Transverse colon (tissue), 4 donors: ENCODE measurements at places on chromosomes 6 and 20. TPM values are rescaled to one million over a fixed set of nuclear protein-coding genes. Genes with fewer than 3 reads are reported as not detected.

- DNase-seq, result no peak
Measured at GRCh38 chr20:14117768-14118167, 122.5 kb downstream of the MACROD2 start.

GRCh38 chr20:6827472-6827871 is 60.0 kb downstream of the BMP2 start:
- no peak for DNase-seq

GRCh38 chr6:162450358-162450757 is 277.2 kb downstream of the PRKN start:
- no peak for DNase-seq

Gene LAMA5
- total RNA-seq, result 54.6 TPM

Gene B3GALT4
- 49.0 TPM for total RNA-seq

DNA sequence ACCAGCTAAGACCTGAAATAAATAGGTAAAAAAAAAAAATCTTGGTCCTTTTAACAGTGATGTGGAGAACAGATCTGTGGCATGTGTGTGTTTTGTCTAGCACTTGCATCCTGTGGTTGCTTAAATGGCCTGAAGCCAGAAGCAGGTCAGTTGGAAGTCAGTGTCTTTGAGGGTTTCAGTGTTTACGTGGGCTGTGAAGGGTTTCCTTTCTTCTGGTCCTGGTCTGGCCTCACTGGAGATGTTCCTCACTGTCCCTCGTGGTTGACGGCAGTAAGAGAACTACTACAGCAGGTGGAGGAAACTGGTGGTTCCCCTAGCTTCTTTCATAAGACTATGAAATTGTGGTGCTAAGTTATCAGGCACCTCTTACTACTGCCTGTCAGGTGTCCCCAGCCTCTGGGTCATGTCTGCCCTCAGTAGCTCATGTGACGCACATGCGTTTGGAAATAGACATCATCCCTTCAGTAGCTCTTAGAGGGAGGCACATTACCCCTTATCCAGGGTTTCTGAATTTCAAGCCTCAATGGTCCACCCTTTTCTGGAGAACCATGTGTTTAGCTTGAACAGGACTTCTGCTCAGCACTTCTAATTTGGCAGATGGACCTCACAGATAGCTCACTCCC is 59.4 kb upstream of the SCP2D1 start:
- DNase-seq, result peak; percentile 22

DNA sequence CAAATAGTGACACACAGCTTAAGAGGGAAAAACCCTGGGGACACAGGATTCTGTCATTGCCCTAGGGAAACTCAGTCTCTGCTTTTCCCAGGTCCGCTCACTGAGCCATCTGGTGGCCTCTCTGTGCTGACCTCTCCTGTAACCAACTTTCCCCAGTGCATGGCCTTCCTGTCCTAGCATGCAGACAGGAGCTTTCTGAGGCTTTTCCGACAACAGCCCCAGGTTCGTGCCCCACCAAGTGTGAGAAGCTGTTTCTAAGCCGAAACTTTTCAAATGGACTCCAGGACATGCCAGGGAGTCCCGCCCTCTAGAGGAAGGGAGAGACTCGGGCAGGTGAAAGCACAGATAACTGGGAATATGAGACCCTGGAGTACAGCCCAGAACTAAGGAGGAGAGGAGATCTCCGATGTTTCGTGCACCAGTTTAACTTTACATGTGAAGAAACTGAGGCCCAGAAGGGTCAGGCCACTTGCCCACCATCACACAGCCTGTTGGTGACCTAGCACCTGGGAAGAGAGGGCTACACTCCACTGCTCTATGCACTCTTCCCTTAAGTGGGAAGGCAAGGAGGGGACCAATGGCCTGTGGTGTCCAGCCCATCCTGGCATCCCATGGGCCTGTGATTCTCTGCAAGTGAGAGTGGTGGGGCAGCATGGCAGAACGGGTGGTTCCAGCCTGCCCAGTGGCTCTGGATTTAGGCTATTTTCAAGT is 46.2 kb downstream of the RPP40 start:
- DNase-seq, result no peak

- no peak for DNase-seq
Measured at GRCh38 chr20:25125636-25126035, 43.7 kb upstream of the VSX1 start.

DNA sequence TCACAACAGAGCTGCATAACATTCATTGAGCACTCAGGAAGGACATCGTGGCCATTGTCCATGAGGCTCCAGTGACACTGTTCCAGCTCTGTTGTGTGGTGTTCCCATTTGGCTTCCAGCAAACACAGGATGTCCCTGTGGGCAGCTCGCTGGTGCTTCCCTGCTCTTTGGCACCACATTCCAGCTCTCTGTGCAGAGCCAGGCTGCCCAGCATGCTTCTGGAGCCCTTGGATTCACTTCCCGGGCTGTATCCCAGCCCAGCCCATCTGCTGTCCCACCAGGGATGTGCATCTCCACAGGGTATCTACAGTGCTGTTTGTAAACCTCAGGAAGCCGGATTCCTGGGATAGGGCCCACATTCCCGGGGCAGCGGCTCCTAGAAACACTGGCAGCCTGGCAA is 57.2 kb downstream of the CTCFL start:
- DNase-seq, result no peak
